Coronary artery (tissue), 2 donors: ENCODE measurements at places on chromosomes 3 and 15.

DNA sequence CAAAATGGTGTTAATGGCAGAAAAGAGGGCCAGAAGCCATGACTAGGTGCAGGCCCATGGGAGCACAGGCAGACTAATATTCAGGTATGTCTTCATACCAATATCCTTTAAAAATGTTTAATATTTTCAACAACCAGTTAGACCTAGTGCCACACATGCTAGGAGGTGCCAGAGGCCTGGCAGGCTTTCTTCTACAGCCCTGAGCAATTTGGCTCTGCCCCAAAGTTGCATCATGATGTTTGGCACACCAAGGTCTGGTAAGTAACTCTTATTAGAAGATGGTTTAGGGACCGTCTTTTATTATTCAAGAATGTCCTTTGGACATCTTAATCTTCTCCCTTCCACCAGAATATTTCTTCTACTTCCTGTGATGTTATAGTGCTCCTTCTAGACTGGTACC lies 34.8 kb downstream of the MITF start:
- DNase-seq: no peak

GRCh38 chr15:68409736-68410370 lies 22.1 kb downstream of the ITGA11 start:
- DNase-seq: peak; percentile 58

GRCh38 chr3:151087648-151088047 lies 2.2 kb downstream of the MED12L start:
- DNase-seq: no peak

GRCh38 chr3:13088028-13089006 lies 15.1 kb upstream of the IQSEC1 start:
- DNase-seq: no peak

DNA sequence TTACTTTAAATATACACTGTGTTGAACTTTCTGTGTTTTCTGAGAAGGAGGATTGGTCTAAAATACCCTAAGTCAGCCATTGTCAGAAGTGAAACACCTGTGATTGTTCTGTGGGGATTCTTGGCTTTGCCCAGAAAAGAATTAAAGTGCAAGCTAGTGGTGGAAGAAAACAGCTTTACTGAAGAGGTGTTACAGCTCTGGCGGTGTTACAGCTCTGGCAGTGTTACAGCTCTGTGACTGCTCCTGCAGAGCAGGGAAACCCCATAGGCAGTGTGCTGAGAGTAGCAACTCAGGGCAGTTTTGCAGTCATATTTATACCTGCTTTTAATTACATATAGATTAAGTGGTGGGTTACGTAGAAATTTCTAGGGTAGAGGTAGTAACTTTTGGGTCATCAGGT lies 66.6 kb downstream of the C3orf20 start:
- no peak for DNase-seq

GRCh38 chr3:171552531-171552930 lies 92.3 kb upstream of the TNIK start:
- no peak for DNase-seq

GRCh38 chr3:30332196-30333021 lies 274.0 kb upstream of the TGFBR2 start:
- DNase-seq: no peak

GRCh38 chr3:129442486-129442885 lies 2.5 kb downstream of the IFT122 start:
- no peak for DNase-seq

DNA sequence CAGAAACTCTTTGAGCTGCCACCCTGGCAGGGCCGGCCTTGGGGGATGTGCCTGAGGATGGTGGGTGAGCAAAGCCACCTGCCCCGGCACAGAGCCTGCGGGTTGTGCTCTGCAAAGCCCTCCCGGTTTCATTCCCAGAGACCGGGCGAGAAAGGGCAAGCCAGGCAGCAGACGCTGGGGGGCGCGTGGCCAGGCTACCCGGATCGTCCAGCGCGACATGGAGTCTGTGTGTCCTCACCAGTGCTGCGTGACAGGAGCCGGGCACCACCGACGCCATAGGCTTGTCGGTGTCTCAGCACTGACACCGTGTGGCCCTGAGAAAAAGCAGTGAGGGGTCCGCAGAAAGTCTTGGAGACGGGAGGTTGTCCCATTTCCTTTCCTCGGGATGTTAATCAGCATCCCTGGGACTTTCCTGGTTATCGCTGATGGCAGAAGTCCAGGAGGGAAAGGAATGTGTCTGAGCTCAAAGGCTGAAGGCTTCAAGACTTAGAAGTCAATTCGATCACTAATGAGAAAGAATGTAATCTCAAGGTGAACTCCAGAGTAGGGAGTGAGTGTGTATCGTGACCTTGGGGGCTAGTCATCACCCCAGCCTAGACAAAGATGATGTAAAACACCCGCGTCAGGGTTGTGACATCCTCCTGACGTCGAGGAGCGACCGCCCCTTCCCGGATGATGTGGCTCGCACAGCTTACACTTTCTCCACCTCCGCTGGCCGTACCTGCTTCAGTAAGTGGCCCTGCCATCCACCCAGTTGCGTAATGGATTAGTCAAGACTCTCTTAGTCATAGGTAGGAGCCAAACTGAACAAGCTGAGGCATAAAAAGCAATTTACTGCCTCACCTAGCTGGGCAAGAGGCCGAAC lies 36.3 kb upstream of the PLA2G4E start:
- peak; percentile 74 for DNase-seq

DNA sequence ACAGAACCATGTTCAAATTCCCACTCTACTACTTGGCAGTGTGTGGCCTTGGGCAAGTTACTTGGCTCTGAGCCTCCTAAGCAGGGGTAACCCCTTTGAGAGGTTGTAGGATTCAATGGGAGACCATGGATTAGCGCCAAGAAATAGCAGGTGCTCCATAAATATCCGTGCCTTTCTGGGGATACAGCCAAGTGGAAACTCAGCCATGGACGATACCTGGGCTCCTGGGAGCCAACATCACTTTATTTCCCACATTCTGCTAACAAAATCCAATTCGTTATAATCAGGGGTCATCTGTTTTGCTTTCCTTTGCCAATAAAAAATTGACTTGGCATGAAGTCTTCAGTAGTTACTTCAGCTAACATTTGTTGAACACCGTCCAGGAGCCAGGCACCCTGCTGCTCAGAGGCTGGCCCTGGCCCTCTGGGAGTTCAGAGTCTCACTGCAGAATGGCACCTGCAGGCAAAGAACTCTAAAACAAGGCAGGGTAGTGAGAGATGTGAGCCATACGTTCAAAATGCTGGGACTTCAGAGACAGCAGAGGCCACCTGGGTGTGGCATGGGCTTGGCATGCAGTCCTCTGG lies 42.3 kb downstream of the ZDHHC19 start:
- no peak for DNase-seq

GRCh38 chr3:148203297-148204010 lies 494.2 kb upstream of the AGTR1 start:
- DNase-seq: no peak

GRCh38 chr3:73624821-73625665 lies at the start of gene PDZRN3:
Gene PDZRN3, minus strand, starts transcription at chr3:73624941.
- DNase-seq: peak; percentile 81

- no peak for DNase-seq
Observed at GRCh38 chr15:56972016-56972415, 53.6 kb downstream of the TCF12 start.

- DNase-seq: no peak
Observed at GRCh38 chr15:46413799-46414198, 779.0 kb downstream of the SQOR start.

DNA sequence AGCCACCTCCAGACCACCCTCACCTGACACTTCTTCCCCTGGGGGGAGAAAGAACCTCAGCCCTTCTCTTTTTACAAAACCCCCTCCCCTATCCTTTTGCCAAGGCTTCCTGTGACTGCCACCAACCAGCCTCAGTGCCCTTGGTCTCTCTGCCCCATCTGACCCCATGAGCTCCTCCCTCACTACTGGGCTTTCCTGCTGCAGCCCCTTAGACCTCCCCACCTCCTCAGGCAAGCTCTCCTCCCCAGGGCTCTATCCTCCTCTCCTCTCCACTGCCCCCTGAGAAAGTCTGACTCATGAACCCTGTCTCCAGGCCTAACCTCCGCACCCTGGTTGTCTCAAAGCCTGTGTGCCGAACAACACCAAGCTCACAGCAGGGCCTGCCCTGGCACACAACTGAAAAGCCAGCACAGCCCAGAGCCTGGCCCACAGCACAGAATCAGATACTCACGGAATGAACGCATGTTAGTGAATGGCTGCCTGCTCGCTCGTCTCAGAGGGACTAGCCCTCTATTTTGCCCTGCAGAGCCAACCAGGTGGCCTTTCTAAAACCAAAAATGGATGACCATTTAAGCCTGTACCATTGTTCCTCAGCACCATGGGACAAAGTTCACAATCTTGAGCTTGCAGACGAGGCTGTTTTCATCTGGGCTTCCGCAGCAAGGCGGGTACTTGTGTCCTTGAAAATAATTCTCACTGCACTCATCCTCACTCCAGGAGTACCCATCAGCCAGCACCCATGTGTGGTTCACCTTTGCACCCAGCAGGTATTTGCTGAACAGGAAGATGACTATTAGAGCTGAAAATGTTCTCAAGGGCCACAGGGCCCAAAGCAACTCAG lies 1.7 kb downstream of the CHDH start:
- DNase-seq: no peak

DNA sequence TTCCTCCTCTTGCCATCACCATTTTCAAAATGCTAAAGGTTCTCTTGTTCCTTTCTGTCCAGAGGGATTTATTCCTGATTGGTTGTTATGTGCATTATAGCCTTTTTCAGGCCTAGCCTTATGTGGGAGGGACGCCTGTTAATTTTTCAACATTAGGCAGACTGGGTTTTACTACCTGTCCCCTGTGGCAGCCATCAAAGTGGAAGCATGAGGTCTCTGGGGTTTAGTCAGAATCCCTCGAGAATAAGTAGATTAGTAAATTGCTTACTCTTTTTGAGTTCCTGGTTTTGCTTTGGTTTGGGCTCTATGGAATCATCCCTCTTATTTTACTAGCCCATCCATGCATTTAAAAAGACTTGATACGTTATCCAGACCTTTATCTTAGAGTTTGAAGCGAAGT lies 32.4 kb downstream of the PAK2 start:
- DNase-seq: no peak

DNA sequence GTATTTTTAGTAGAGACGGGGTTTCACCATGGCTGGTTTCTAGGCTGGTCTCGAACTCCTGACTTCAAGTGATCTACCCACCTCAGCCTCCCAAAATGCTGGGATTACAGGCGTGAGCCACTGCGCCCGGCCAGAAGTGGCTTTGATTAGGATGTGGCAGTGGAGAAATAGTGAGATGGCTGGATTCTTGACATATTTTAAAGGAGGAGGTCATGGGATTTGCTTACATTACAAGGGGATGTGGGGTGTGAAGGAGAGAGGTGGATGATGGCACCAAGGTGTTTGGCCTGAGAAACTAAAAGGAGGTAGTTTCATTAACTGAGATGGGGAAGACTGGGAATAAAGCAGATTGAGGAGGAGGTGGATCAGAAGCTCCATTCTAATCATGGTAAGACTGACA lies 15.0 kb upstream of the LTF start:
- DNase-seq: no peak

GRCh38 chr15:73928241-73928579 lies 1.9 kb downstream of the LOXL1 start:
- no peak for DNase-seq

- DNase-seq: no peak
Observed at GRCh38 chr3:31729573-31729972, 196.8 kb downstream of the STT3B start.

DNA sequence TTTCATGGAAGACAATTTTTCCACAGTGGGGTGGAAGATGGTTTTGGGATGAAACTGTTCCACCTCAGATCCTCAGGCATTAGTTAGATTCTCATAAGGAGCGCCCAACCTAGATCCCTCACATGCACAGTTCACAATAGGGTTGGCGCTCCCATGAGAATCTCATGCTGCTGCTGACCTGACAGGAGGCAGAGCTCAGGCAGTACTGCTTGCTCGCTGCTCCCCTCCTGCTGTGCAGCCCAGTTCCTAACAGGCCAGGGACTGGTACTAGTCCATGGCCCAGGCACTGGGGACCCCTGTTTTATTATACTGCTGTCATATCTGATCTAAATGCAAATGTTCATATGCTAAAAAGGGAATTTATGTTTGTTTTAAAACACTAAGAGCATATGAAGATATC lies 9.8 kb upstream of the GRK7 start:
- DNase-seq: no peak

GRCh38 chr3:118801899-118802298 lies 232.7 kb downstream of the IGSF11 start:
- DNase-seq: no peak

DNA sequence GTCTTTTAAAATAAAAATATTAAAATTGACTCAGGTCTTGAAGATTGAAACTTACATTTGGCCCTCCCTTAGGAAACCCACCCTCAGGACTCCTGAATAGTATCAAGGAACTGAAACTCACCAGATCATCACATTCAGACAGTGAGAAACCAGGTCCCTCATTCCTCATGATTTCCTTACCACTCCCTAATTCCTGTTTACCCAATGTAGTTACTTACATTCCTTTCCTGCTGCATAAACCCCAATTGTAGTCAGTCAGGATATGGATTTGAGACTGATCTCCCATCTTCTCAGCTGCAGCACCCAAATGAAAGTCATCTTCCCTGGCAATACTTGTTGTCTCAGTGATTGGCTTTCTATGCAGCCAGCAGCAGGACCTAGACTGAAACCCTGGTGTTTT lies 8.6 kb downstream of the ATP13A4 start:
- DNase-seq: no peak

- DNase-seq: no peak
Observed at GRCh38 chr3:28118087-28118486, 123.3 kb upstream of the CMC1 start.

DNA sequence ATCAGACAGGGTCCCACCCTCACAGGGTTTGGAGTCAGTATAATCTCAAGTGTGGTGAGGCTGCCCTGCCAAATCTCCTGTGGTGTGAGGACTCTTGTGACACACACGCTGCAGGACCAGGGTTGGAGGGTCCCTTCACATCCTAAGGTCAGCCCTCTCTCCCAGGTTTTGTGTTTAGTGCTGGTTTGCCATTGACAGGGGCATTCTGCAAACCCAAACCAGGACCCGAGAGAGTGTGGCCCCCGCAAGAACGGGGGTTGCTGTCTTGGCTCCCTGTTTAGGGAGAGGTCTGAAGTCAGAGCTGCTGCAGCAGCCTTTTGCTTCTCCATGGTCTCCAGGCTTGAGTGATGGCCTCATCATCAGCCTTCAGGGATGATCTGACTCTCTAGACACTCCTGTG lies 14.7 kb downstream of the FAM107A start:
- DNase-seq: no peak

- DNase-seq: no peak
Observed at GRCh38 chr3:13166243-13167063, 93.2 kb upstream of the IQSEC1 start.

DNA sequence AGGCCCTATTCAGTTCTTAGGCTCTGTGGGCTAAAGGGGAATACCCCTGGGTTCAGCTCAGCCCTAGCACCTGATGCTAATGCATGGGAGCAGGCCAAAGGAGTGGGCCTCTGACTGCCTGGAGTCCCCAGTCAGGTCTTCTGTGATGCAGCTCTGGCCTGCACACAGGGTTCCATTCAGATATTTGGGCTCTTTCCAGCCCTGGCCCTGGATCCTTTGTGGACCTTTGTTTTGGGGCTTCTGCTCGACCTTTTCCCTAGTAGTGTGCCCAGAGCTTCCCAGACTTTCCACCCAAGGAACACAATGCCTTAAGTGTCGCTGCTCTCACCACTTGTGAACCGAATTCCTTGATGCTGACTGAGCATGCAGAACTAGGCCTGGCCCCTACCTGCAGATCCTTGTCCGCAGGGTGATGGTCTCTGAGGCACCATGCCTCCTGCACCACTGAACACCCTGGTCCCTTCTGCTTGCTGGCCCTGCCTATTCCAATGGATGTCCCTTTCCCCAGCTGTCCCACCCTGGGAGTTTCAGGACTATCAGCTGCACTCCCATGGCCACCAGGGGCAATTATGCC lies 5.1 kb downstream of the SEC13 start:
- DNase-seq: no peak
